T-helper 17 cell (primary cell): ENCODE measurements at places on chromosomes 16 and 17. TPM values are rescaled to one million over a fixed set of nuclear protein-coding genes. Genes with fewer than 3 reads are reported as not detected.

DNA sequence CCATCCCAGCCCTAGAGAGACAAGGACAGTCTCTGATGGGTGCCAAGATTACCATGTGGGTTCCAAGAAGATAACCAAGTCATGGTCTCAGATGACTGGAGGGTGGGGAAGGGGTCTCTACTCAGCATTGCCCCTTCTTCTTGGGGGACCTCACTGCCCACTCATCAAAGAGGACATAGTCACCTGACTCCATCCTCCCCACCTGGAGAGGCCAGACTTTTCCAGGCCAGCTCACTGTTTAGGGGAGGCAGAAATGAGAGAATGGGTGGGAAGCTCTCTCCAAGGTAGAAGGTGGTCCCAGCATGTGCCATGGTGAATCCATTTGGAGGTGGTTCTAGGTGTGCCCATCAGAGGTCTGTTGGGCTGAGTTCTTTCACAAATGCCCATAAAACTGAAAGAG is 20.7 kb upstream of the IL21R start:
- no peak overlapping the region for H3K4me3 ChIP-seq
- no peak overlapping the region for H3K27ac ChIP-seq
- peaks cover 26% of the 10 kb centered on the region for H3K4me1 ChIP-seq
- H3K27me3 ChIP-seq = no peaks in the 10 kb centered on the region
- no peak for DNase-seq

The LDHD gene
- total RNA-seq = not detected

The CFAP97D1 gene
- total RNA-seq = not detected

DNA sequence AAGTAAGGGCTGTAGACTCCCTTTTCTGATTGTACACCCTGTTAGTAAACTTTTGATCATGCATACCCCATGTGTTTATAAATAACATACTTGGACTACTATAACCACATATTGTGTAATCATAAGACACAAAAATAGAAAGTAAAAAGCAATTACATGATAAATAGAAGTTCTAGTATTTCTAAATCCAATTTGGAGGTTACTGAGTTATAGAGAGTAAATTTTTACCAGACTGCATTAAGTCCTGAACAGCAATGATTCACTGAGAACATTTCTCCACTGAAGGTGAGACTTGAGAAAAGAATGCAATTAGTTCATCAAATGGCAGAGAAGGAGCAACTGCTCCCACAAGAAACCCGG is 7.7 kb upstream of the TBKBP1 start:
- peaks cover 4% of the 10 kb centered on the region for H3K4me1 ChIP-seq
- no peak for DNase-seq
- no peak overlapping the region for H3K4me3 ChIP-seq

DNA sequence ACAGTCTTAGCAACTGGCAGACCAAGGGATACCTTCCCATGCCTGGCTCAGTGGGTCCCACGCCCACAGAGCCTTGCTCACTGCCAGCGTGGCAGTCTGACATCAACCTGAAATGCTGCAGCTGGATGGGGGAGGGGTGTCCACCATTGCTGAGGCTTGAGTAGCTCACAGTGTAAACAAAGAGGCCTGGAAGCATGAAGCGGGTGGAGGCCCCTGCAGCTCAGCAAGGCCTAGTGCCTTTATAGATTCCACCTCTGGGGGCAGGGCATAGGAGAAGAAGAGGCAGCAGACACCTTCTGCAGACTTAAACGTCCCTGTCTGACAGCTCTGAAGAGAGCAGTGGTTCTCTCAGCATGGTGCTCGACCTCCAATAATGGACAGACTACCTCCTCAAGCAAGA is 263.2 kb downstream of the KIF2B start:
- H3K36me3 ChIP-seq = no peaks in the 10 kb centered on the region
- H3K27me3 ChIP-seq = no peaks in the 10 kb centered on the region
- H3K4me1 ChIP-seq = no peaks in the 10 kb centered on the region
- H3K27ac ChIP-seq = no peak overlapping the region
- no peak for DNase-seq

The CRYBA1 gene
- total RNA-seq = not detected

- no peak overlapping the region for H3K4me3 ChIP-seq
- peaks cover 15% of the 10 kb centered on the region for H3K4me1 ChIP-seq
- no peak for DNase-seq
Measured at GRCh38 chr16:12315330-12316136, 339.0 kb downstream of the SNX29 start.

GRCh38 chr16:8956265-8957062 is 7.2 kb downstream of the USP7 start:
- DNase-seq = no peak
- H3K27me3 ChIP-seq = no peaks in the 10 kb centered on the region
- H3K27ac ChIP-seq = peak overlapping the region; percentile 96
- peak overlapping the region; percentile 63 for H3K4me3 ChIP-seq
- H3K4me1 ChIP-seq = peaks cover 62% of the 10 kb centered on the region

DNA sequence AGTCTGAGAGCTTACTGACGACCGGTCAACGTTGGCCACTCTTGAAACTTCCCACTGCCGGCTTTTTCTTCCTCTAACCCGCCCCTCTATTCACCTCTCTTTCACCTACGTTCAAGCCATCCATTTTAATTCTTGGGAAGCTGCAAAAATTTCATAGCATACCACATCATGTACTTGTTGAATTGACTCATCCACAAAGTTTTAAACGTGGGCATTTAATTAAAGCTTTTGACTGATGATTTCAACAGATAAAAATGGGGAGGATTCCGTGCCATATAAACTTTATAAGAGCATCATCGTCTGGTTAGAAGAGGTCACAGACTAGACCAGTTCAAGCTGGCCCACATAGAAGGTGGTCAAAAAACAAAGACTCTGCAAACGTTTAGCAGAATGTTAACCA is 22.5 kb downstream of the VPS53 start:
- no peak for DNase-seq
- H3K4me1 ChIP-seq = peaks cover 8% of the 10 kb centered on the region
- H3K27ac ChIP-seq = no peak overlapping the region
- no peaks in the 10 kb centered on the region for H3K27me3 ChIP-seq
- H3K36me3 ChIP-seq = peaks cover 10% of the 10 kb centered on the region
- H3K4me3 ChIP-seq = no peak overlapping the region

- no peak overlapping the region for H3K27ac ChIP-seq
- peaks cover 5% of the 10 kb centered on the region for H3K4me1 ChIP-seq
- no peak for DNase-seq
- no peak overlapping the region for H3K4me3 ChIP-seq
- H3K36me3 ChIP-seq = peaks cover 16% of the 10 kb centered on the region
- no peaks in the 10 kb centered on the region for H3K27me3 ChIP-seq
Measured at GRCh38 chr16:68917541-68917940, 74.2 kb downstream of the TANGO6 start.

The TPSD1 gene
- not detected for total RNA-seq

GRCh38 chr16:12341966-12342365 is 365.4 kb downstream of the SNX29 start:
- no peak overlapping the region for H3K4me3 ChIP-seq
- H3K36me3 ChIP-seq = peaks cover 2% of the 10 kb centered on the region
- H3K27ac ChIP-seq = no peak overlapping the region
- no peak for DNase-seq
- H3K4me1 ChIP-seq = peaks cover 5% of the 10 kb centered on the region
- no peaks in the 10 kb centered on the region for H3K27me3 ChIP-seq

- peaks cover 3% of the 10 kb centered on the region for H3K36me3 ChIP-seq
- peaks cover 17% of the 10 kb centered on the region for H3K4me1 ChIP-seq
- no peaks in the 10 kb centered on the region for H3K27me3 ChIP-seq
- no peak for DNase-seq
- no peak overlapping the region for H3K4me3 ChIP-seq
Measured at GRCh38 chr17:64331931-64332493, 58.6 kb downstream of the PECAM1 start.

The GNG13 gene
- total RNA-seq = not detected

GRCh38 chr17:43911904-43912303 is 4.6 kb upstream of the MPP2 start:
- no peak overlapping the region for H3K27ac ChIP-seq
- peaks cover 6% of the 10 kb centered on the region for H3K27me3 ChIP-seq
- H3K4me3 ChIP-seq = no peak overlapping the region

DNA sequence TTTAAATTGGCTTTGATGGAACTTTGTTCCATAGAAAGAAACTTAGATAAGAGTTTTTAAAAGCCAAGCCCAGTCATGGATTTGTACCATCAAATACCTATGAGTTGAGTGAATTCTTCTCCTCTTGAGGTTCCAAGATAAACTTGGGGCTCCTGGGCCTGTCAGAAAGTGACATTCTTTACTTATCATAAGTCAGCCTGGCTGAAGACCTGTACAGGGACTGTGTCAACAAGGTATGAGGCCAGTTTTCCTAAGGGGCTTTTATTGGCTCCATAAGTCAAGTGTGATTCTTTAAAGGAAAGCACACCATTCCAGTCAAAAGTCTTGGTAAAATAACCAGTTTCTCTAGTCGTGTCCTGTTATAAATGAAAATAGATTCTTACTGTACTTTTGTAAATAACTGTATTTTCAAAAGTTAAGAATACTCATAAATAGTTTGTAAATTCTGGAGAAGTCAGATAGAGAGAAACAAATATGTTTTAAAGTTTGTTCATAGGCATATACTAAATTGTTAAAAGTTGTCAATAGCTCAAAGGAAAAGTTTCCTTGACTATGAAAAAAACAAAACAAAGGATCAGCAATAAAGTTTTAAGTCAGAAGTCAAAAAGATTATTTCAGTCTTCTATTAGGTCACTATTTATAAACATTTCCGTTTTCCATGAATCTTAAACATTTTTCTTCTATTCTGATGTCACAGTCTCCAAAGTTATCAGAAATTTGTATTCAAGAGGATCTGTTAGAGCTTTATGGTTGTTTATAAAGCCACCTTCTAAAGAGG is 22.5 kb upstream of the MYO1D start:
- no peak overlapping the region for H3K4me3 ChIP-seq
- no peaks in the 10 kb centered on the region for H3K36me3 ChIP-seq
- H3K27me3 ChIP-seq = peaks cover 32% of the 10 kb centered on the region
- no peak overlapping the region for H3K27ac ChIP-seq
- DNase-seq = no peak
- no peaks in the 10 kb centered on the region for H3K4me1 ChIP-seq

DNA sequence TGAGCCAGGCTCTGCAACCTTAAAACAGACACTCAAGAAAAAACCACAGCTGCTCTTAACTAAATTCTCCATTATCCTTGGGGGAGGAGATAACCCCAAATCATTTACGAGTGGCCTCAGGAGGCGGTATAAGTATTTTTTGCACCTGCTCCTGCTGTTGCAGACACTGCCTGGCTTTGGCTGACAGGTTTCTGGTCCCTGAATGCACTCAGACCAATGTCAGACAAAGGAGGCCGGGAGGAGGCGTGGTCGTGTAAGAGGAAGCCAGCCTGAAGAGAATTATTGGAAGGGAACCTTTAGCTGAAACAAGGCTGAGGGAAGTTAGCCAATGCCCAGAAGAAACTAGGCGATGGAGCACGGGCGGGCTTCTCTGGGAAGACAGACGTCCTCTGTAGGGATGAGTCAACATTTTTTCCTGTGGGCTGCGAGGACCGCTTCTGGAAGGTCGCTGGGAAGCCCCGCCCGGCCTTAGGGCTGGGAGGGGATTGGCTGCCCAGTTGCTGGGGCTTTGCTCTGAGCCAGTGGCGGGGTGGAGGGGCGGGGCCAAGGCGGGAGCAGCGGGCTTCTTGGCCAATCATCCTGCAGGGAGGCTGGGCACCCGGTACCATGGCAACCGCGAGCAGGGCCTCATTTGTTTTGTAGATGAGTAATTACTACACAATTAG is 82.3 kb downstream of the CCDC182 start:
- peak overlapping the region; percentile 65 for H3K4me3 ChIP-seq

GRCh38 chr17:9004132-9004960 is 17.0 kb upstream of the NTN1 start:
- no peak for DNase-seq
- peaks cover 11% of the 10 kb centered on the region for H3K36me3 ChIP-seq
- peaks cover 13% of the 10 kb centered on the region for H3K4me1 ChIP-seq
- no peak overlapping the region for H3K27ac ChIP-seq
- peak overlapping the region; percentile 60 for H3K4me3 ChIP-seq

GRCh38 chr17:80475910-80476876 is at the start of gene NPTX1:
NPTX1 (minus strand) TSS chr17:80476607; CDS start chr17:80476446, 161 bp downstream.
- no peaks in the 10 kb centered on the region for H3K36me3 ChIP-seq
- DNase-seq = no peak
- H3K4me3 ChIP-seq = peak within 1 kb of the TSS; percentile 86

GRCh38 chr17:64406321-64407200 is 15.9 kb upstream of the PECAM1 start:
- peaks cover 6% of the 10 kb centered on the region for H3K4me1 ChIP-seq
- H3K4me3 ChIP-seq = no peak overlapping the region
- no peaks in the 10 kb centered on the region for H3K27me3 ChIP-seq
- H3K36me3 ChIP-seq = no peaks in the 10 kb centered on the region
- H3K27ac ChIP-seq = no peak overlapping the region
- no peak for DNase-seq

DNA sequence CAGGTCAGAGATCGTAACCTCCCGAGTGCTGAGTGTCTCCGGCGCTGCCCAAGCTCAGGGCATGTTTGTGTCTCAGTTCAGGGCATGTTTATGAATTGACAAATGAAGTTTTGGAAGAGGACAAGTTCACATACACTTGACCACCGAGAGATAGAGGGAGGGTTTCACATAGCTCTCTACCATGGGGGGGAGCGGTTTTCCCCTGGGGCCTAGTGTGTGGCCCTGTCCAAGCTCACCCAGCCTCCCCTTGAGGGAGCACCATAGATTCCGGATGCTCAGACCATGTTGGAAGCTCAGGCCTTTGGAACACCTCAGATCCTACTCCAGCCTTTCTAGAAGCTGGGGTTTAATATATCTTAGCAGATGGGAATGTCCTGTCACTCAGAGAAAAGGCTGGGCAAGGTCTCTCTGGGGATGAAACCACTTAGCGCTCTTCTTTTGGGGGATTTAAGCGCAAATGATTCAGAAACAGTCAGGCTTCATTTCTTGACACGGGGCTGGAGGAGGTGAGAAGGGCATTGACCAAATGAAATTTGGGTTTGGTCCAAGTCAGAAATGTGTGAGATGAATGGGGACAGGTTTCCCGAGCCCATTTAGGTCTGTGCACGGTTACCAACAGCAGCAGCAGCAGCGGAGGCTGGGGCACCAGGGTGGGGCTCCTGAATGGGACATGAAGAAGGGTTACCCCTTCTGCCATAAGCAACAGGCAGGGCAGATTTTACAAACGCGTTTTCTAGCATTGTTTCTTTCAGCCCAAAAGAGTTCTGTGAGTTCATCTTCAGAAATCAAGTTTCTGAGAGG is 96.6 kb downstream of the METRNL start:
- DNase-seq = no peak
- no peaks in the 10 kb centered on the region for H3K27me3 ChIP-seq
- no peak overlapping the region for H3K27ac ChIP-seq

GRCh38 chr16:50006964-50007363 is 18.1 kb upstream of the CNEP1R1 start:
- peaks cover 21% of the 10 kb centered on the region for H3K27me3 ChIP-seq
- H3K4me3 ChIP-seq = no peak overlapping the region
- no peak for DNase-seq
- H3K27ac ChIP-seq = no peak overlapping the region
- no peaks in the 10 kb centered on the region for H3K36me3 ChIP-seq

The NTN3 gene
- total RNA-seq = not detected

GRCh38 chr16:89442990-89443726 is 47.2 kb downstream of the ANKRD11 start:
- DNase-seq = no peak
- peak overlapping the region; percentile 69 for H3K4me3 ChIP-seq
- peaks cover 3% of the 10 kb centered on the region for H3K36me3 ChIP-seq
- no peaks in the 10 kb centered on the region for H3K27me3 ChIP-seq
- peaks cover 75% of the 10 kb centered on the region for H3K4me1 ChIP-seq
